Vagina (tissue), 2 donors: ENCODE measurements at places on chromosomes 16 and 17.

GRCh38 chr17:4180791-4181190 is 37.8 kb downstream of the CYB5D2 start:
- no peak for DNase-seq

- no peak for DNase-seq
Measured at GRCh38 chr17:12521416-12521815, 144.3 kb upstream of the MYOCD start.

DNA sequence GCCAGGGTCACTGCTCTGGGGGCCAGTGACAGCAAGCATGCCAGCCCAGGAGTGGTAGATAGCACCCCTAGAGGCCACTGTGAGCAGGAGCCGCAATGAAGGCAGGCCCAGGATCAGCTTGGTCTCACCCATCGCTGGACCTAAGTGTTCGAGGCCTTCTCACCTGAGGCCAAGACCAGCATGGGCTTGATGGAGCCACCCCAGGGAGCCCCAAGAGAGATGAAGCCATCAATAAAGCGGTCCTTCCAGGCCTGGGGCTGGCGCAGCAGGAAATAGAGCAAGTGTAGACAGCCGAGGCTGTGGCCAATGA is 1.8 kb downstream of the LCAT start:
- DNase-seq: no peak

- no peak for DNase-seq
Measured at GRCh38 chr16:30813821-30814189, 26.8 kb upstream of the ZNF629 start.

GRCh38 chr16:51404386-51404785 is 253.3 kb upstream of the SALL1 start:
- DNase-seq: no peak

DNA sequence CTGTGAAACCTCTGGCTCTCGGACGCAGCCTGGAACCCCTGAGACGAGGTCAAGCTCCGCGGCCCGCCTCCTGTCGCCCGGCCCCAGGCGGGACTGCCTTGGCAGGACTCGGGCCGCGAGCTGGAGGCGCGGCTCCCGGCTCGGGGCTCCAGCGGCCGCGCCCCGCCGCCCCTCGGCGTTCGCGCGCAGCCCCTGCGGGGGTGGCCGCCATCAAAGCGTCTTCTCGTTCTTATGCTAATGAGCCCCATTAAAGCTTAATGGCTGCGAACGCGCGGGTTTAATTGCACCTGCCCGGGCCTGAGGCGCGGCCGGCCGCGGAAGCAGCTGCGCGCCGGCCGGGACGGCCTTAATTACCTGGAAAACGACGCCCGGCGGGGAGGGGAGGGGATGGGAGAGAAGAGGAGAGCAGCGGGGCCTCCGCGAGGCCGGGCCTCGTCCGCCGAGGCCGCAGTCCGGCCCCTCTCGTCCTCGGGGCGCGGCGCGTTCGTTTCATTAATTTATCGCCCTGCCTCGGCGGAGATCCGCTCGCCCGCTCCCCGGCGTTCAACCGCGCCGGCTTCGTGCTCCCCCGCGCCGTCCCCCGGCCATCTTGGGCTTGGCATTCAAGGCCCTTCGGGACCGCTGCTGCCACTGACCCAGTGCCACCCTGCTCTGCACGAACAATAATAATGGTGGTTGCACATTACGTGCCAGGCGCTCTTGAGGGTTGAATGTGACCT is 19.2 kb downstream of the RAI1 start:
- no peak for DNase-seq

- DNase-seq: no peak
Measured at GRCh38 chr16:81061871-81062608, 15.0 kb downstream of the C16orf46 start.

- DNase-seq: no peak
Measured at GRCh38 chr17:1907909-1908698, 78.3 kb downstream of the RPA1 start.

DNA sequence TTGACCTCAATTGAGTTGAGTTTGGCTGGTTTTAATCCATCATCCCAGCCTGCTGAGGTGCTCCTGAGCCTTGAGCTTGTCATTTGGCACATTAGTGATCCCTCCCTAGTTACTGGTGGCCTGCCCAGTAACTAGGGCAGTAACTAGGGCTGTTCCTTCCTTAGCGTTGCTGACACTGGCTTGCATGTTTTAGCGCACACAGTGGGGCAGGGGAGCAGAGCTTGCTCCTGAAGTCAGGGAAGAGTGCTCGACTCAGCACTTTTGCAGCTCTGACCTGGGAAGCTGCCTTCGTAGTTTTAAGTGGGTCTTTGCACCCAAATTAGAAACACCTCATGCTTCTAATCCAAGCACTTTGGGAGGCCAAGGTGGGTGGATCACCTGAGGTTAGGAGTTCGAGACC is 15.7 kb downstream of the CCDC42 start:
- DNase-seq: no peak

DNA sequence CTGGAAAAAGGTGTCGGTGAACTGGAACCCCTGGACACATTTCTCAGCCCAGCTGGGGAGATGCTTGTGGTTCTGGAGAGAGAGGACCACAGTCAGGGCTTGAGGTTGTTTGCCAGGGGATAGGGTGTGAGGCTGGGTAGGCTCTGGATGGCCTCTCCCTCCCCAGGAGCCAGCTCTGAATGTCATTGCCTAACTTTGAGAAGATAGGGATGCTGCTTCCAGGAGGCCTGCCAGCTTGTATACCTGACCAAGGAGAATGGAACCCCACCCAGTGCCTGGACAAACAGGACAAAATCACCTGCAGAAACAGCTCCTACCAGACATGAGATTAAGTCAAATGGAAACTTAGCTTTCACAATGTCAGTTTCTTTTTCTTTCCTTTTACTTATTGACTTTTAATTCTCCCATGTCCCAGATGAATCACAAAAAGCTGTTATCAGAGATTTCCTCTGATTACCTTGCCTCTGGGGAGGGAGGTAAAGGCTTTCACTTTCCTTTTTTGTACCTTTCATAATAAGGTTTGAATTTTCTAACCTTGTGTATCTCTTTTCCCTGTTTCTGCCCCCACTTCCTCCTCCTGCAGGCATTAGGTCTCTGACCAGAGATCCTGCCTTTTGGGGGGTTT is 29.8 kb upstream of the PLLP start:
- no peak for DNase-seq

GRCh38 chr16:25045696-25046381 is 30.7 kb upstream of the ARHGAP17 start:
- DNase-seq: no peak

GRCh38 chr16:29989111-29989858 is 6.1 kb downstream of the HIRIP3 start:
- DNase-seq: no peak

DNA sequence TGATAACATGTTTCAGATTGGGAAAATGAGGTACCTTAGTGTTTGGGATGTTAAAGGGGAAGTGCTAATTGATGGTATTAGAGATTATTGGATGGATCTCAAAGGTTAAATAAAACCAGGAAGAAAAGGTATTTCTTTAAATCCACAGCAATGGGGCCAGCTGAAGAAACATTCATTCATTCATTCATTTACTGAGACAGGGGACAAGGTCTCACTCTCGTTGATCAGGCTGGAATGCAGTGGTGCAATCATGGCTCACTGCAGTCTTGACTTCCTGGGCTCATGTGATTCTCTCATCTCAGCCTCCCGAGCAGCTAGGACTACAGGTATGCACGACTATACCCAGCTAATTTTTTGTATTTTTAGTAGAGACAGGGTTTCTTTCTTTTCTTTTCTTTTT is 19.8 kb downstream of the EARS2 start:
- no peak for DNase-seq

DNA sequence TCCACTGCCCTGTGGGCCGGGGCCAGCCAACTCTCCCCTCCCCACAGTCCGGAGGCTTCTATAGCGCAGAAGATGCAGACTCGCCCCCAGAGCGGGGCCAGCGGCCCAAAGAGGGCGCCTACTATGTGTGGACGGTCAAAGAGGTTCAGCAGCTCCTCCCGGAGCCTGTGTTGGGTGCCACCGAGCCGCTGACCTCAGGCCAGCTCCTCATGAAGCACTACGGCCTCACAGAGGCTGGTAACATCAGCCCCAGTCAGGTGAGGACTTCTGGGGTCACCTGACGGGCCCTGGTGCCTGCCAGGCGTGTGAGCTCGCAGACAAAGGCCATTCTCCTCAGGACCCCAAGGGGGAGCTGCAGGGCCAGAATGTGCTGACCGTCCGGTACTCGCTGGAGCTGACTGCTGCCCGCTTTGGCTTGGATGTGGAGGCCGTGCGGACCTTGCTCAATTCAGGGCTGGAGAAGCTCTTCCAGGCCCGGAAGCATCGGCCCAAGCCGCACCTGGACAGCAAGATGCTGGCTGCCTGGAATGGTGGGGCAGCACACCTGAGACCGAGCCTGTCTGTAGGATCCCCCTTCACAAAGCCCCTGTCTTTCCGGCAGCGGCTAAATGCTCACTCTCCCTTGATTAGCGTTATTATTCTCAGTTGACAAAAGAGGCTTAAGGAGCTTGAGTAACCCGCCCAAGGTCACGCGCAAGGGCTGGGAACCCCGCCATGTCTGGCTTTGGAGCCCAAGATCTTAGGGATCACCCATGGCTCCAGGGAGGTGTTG is 3.9 kb downstream of the SPATA20 start:
- no peak for DNase-seq

DNA sequence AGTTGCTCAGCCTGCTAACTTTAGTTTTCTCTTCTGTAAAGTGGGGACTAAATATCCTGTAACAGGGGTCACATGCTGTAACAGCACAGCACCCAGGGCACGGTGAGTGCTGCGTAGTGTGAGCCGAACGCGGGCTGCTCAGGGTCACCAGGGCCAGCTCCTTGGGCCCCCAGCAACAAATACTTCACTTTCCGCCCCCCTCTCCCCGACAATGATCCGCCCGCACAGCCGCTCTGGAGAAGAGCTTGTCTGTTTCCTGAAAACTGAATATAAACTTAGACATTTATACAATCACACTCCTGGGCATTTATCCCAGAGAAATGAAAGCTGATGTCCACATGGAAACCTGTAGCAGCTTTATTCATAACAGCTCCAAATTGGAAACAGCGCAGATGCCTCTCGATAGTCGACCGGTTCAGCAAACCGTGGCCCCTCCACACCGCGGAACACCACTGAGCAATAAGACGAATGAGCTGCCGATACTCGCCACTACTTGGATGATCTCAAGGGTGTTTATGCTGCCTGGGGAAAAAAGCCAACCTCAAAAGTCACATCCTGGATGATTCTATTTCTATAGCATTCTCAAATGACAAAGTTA is 267.2 kb downstream of the PARN start:
- no peak for DNase-seq

GRCh38 chr17:50649042-50649908 is 14.6 kb downstream of the ABCC3 start:
- DNase-seq: no peak

- DNase-seq: no peak
Measured at GRCh38 chr16:73149334-73149733, 101.4 kb upstream of the ZFHX3 start.

DNA sequence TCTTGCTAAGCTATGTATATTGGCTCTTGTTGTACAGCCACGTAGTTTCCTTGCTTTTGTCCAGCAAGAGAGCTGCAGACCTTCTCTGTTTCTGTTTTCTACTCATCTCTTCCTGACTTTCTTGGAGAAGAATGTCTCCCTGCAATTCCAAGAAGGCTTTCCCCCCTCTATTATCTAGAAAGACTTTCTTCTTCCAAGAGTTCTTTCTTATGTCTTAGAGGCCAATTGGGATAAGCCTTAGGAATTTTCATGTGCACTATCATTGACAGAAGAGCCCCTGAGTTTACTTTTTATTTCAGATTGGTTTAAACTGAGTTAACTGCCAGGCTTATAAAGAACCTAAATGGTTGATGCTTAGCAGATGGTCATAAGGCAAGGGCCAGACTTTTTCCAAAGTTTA is 9.0 kb downstream of the CAPNS2 start:
- no peak for DNase-seq

- DNase-seq: no peak
Measured at GRCh38 chr17:80876950-80877728, 114.5 kb upstream of the CHMP6 start.

DNA sequence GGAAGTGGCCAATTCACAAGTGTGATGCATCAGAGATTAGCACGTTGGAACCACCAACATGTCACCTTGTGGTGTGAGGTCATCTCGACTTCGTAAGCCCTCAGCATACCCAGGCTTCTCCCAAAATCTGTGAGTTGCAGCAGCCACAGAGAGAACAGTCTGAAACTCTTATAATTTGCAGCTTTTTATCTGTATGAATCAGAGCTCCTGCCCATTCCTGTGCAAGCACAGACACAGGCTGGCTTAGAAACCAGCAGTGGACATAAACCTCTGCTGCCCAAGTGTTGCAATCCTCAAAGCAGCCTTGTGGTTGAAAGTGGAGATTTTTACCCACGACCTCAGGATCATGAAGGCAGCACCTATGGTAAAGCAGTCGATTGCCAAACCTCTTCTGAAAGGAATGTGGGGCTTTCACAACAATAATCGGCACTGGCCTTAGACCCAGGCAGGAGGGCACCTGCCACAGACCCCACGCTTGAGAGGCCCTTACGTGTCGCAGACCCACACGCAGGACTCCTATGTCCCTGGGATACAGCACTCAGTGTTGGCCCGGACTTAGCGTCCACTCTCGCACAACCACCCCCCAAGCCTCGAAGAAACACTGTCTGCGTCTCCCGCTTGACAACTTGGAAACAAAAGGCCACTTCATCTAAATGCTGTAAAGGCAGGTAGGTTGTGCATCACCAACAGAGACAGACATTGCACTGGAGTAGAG is 24.5 kb upstream of the OSGIN1 start:
- no peak for DNase-seq

DNA sequence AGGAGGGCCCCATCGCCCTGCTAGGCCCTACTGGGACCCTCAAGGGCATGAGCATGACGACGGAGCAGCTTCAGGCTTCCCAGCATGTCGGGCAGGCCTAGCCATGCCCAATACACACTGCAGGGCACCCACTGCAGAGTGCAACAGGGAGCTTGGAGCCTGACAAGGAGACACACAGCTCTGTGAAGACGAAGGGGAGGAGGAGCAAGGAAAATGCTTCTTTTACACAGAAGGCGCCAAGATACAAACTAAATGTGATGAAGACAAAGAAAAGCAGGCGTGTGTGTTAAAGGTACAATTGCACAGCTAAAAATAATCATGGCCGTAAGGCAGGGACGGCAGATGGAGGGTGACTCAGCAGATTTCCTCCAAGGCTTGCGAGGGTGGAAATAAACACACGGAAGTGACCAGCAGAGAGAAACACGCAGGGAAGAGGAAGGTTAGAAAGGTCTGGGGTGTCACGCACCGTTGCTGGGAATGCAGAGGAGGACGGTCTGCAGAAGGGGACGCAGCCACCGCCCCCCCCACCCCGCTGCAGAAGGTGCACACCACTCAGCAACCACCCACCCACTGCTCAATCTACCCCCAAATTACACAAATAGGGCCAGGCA is 108.5 kb downstream of the ZNF778 start:
- DNase-seq: no peak

GRCh38 chr17:42266918-42267766 is 9.0 kb downstream of the STAT5B start:
- no peak for DNase-seq

DNA sequence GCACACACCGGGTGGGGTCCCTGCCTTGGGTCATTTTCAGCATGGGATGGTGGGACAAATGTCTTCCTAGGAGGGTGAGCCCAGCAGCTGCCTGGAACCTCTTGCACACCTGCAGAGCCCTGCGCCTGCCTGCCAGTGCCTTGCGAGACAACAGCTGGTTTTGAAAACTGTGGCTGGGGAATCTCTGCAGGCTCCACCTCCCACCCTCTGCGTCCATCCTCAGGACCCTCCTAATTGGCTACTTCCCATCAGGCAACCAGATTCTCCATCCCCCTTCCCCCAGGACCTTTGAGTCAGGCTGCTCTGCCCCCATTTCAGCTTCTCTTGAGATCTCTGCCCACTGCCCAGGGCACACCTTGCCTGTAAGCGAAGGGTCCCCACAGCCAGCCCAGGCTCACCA is 26.6 kb downstream of the PEMT start:
- no peak for DNase-seq
